ENCODE measurements at places on chromosomes 12 and 14.

GRCh38 chr12:95239216-95239615 is 21.6 kb downstream of the VEZT start:
- DNase-seq, result no peak

- no peak for DNase-seq
Measured at GRCh38 chr12:132700212-132700822, 10.3 kb upstream of the PGAM5 start.

- no peak for DNase-seq
Measured at GRCh38 chr14:21626491-21627230, 8.1 kb downstream of the OR10G2 start.

DNA sequence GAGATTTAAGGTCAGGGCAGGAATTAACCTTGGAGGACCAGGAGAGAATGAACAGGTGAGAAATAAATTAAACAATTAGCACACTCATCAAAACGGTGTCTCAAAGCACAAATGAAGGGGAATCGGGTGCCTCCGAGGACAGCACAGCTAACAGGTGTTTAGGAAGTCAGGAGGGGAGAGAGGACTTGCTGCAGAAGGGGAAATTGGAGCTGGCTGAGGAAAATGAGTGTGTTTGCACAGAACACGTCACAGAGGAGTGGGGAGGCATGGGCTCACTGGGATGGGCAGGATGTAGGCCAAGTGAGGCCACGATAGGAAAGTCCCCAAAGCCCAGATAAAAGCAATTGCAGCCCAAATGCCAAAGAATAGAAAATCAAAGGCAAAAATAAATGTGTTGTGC is 121.7 kb downstream of the ZNF664 start:
- DNase-seq, result no peak

GRCh38 chr14:77302926-77303325 is 17.8 kb downstream of the POMT2 start:
- peak; percentile 48 for DNase-seq

DNA sequence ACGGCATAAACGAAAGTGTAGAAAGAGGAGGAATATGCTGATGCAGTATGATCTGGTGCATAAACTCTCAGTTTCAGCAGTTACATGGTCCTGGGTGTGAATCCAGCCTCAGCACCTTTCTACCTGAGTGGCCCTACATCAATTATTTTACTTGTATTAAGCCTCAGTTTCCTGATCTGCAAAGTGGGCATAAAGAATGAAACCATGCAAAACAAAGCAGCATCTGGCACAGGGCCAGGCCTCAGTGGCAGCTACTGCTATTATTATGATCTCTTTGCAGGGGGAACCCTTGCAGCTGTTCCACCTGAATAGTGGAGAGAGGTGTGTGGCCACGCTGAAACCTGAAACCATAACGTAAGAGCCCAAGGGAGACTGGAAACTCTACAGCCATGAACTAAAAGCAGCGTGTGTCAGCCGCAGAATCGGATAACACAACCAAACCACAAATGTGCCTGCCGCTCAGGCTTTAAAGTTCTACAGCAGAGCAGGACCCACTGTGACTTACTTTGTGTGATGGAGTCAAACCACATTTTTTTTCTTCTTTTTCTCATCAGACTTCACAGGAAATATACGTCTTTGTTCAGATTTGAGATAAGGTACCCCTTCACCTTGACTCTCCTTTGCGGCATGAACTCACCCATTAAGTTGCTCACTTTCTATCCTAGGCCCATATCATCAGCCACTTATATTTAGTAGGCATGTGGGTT is 29.2 kb upstream of the FOS start:
- DNase-seq, result peak; percentile 81

- DNase-seq, result no peak
Measured at GRCh38 chr12:54631988-54632728, 2.5 kb downstream of the LACRT start.

DNA sequence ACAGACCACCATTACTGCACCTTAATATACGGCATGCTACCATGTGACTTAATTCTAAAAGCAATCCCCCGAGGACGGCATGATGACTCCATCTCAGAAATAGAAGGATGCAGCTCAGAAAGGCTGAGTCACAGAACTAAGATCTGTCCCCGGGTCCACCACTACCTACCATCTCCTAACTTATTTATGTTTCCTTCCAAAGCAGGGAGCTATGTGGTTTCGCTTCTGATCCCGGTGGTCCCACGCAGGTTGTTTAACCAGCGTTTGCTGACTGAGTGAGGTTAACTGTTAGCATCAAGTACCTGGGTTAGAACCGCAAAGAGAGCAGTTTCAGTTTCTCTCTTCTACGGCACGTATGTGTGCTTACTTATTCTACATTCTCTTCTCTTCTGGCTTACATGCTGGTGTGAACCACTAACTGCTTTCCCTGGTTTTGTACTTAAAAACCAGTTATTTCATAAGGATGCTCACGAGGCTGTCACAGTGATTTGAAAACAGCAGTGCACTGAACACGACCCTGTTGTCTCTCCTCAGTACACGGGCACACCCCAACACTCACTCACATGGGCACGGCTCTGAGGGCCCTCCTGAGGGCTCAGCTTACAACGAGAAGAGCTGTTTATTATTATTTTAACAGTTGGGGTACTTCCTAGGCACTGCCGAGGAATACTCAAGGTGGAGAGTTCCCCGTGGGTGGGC is 66.7 kb downstream of the CCDC88C start:
- no peak for DNase-seq

DNA sequence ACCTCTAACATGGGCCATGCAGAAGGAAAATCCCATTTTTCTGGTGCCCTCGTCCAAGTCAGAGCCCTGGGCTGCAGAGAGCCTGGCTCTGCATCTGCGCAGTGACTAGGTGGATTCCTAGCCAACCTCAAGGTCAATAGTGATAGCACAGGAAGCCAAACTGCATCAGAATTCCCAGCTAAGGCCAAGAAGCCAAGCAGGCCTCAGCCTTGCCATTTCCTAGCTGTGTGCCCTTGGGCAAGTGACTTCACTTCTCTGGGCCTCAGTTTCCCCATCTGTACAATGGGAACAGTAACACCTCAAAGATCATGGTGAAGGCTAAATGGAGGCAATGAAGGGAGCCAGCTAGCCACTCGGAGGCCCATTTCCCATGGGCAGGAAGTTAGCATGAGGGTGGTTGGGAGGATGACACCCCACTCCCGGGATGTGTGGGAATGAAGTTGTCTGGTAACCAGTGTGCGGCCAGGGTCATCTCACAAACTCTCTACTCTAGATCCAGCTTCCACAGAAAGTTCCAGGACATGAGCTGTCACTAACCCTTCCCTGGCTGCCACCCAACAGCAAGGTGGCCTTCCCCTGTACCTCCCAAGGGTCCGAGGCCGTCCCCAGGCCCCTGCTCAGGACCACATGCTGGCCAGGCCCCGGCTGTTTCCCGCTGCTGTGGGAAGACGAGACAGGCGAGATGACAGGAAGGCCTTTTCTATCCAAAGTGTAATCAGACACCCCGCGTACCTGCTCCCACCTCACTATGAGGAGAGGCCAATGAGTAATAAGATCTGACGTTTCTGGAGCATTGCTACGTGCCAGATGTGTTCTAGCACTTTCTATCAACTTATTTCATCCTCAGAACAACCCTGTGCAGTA is 125.7 kb downstream of the SCARB1 start:
- no peak for DNase-seq

DNA sequence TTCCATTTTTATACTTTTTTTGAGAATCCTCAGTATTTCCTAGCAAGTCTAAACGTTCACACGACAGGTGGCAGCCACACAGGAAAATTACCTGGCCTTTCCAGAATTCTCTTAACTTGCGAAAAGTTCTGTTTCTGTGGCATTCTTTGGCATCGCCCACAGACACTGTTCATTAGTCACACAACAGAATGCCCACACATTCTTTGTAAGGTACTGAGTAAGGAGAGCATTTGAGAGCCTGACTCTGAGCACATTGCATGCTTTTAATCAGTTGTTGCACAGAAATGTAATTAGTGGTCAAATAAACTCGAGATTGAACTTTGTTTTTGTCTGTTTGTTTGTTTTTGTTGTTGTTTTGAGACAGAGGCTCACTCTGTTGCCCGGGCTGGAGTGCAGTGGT is 52.4 kb downstream of the LMNTD1 start:
- DNase-seq, result no peak

DNA sequence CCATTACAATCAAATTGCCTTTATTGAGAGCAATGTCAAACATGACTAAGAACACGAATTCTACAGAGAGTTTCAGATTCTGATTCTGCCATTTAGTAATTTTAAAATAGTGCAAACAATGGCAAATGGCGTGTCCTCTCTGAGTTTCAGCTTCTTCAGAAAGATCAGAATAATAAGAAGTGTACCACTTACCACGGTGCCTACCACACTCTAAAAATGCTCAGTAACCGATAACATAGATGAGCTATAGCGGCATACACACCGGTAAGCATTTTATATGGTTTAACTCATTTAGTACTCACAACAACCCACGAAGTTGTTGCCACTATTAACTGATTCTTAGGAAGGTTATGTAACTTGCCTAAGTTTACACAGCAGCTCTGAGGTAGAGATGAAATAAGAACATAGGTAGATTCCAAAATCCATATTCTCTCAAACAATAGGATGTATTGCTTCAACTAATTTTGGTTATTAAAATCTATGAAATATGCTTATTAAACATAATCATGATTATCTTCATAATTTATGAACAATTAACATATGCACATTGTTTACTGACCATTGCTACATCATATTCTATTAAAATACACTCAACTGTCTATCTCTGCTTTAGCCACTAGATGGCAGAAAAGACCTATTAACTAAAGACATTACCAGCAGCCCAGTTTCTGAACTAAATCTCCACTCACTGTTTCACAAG is 38.3 kb downstream of the SLC6A15 start:
- DNase-seq, result no peak

DNA sequence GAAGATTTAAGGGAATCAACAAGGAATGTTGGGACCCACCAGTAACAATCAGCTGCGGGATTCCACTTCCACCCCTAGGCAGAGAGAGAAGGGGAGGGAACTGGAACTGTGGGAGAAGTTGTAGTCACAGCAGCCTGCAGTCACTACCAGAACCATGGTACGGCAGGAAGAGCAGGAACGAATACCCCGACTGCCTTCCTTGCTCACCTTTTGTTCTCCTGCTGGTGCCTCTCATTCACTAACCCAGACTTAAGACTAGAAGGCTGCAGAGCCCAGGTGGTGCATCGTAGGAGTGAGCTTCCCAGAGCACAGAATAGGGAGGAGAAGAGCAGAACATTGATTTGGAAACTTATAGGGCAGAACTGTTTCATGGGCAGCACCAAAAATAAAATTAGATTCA is 154.2 kb downstream of the DYRK2 start:
- DNase-seq, result no peak

GRCh38 chr12:57737467-57738460 is 778 bp downstream of the AGAP2 start:
- DNase-seq, result no peak

GRCh38 chr12:15123401-15123800 is 97.8 kb downstream of the RERG start:
- DNase-seq, result no peak

- no peak for DNase-seq
Measured at GRCh38 chr12:122947352-122947792, 18.9 kb downstream of the ABCB9 start.

DNA sequence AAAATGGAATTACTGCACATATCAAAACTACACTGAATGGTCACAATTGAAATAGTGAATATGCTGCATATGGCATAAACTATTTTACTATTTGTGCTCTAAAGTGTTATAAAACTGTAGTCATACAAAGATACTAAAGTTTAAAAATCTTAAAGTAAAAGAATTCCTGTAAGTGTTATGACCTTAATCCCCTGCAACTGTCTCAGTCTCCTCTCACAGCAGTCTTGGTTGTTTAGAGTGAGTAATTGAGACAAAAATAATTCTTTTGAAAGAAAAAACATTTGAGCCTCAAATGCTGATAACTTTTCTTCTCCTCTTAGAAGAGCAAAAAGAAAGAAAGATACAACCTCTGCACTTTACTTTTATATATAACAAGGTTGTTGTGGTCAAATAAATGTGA is 99.9 kb downstream of the SYT1 start:
- DNase-seq, result no peak

DNA sequence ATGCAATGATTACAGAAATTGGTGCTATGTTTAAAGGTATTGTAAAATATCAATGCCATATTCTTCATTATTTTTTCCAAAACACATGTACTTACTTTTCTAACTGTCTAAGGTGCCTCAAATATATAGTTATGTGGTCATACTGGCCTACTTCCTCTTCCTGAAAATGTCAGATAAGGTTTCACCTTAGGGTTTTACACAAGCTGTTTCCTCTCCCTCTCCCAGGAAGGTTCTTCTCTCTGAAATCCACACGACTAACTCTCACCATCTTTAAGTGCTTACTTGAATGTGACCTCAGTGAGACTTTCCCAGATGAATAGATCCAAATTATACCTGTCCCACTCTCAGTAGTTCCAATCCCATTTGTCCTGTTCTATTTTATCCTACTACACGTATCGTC is 11.6 kb upstream of the CLEC4D start:
- no peak for DNase-seq

GRCh38 chr12:8912914-8913313 is 1.4 kb upstream of the PHC1 start:
- DNase-seq, result no peak

GRCh38 chr12:8096281-8096915 is 14.3 kb downstream of the NECAP1 start:
- no peak for DNase-seq

DNA sequence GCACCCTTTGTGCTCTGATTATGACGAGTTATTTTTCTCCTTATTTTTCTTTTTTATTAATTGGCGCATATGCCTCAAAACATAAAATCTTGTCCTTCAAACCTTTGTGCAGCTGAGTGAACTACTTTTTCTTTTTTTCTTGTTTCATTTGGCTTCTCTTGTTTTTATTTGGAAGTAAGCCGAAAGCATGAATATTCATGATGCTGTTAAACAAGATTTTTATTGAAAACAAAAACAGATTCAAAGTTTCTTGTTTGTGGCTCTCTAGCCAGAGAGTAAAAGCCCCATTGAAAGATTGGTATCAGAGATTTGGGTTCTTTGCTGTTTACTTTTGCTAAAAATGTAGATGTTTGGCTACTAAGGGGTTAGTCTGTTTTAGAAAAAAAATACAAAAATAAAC is 183.8 kb downstream of the TMEM132C start:
- no peak for DNase-seq

All from stimulated activated CD4-positive, alpha-beta T cell treated with anti-CD3 and anti-CD28 coated beads, Interleukin-12 subunit alpha, Interleukin-12 subunit beta, amount 100 ng/mL, for 48 hours (primary cell).